ENCODE measurements at places on chromosomes 5 and 9.
A peak's percentile ranks its signal among the peaks of the same experiment; 100 is the strongest.

GRCh38 chr9:35664531-35665470 lies at the start of gene ARHGEF39:
ARHGEF39 (minus strand) TSS chr9:35665195; CDS start chr9:35665169, 26 bp downstream.
- DNase-seq, result peak; percentile 93

- peak; percentile 66 for DNase-seq
Measured at GRCh38 chr9:135480071-135480939, 723 bp downstream of the PPP1R26 start.

GRCh38 chr9:96214635-96215034 lies 87.3 kb downstream of the HSD17B3 start:
- no peak for DNase-seq

DNA sequence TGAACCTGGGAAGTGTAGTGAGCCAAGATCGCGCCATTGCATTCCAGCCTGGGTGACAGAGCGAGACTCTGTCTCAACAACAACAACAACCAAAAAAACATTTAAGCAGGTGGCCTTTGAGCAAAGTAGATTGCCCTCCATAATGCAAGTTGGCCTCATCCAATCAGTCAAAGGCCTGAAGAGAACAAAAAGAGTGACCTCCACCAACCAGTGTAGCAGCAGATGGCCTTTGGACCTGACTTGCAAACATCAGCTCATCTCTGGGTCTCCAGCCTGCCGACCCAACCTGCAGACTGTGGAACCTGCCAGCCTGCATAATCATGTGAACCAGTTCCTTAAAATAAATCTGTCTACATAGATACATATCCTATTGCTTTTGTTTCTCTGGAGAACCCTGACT lies 7.5 kb downstream of the FRRS1L start:
- DNase-seq, result no peak

DNA sequence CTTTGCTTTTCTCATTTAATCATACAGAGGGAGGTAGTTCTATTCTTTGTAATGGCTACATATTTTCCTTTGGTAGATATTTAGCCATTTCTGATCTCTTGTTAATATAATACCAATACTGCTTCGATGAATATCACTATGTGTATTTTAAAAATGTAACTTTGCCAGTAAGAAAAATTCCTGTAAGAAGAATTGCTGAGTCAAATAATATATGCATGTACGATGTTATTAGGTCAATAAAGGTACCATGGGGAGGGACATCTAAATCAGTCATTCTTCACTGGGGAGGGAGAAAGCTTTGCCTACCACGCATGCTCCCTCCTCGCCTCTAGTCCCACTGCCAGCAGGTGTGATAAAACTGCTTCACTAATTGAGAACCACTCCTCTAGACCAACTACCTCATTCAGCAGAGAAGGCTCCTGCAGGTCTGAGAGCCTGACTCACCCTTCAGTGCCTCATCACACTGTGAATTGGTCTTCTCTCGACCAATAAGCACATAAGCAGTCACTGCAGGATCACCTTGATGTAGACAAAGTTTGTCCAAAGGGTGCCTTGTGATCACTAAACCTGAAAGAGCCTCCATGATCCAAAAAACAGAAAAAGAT lies 56.1 kb upstream of the TBCA start:
- no peak for DNase-seq

- DNase-seq, result no peak
Measured at GRCh38 chr9:106577121-106577520, 285.8 kb upstream of the ZNF462 start.

- DNase-seq, result no peak
Measured at GRCh38 chr5:6584101-6584645, 48.7 kb downstream of the NSUN2 start.

DNA sequence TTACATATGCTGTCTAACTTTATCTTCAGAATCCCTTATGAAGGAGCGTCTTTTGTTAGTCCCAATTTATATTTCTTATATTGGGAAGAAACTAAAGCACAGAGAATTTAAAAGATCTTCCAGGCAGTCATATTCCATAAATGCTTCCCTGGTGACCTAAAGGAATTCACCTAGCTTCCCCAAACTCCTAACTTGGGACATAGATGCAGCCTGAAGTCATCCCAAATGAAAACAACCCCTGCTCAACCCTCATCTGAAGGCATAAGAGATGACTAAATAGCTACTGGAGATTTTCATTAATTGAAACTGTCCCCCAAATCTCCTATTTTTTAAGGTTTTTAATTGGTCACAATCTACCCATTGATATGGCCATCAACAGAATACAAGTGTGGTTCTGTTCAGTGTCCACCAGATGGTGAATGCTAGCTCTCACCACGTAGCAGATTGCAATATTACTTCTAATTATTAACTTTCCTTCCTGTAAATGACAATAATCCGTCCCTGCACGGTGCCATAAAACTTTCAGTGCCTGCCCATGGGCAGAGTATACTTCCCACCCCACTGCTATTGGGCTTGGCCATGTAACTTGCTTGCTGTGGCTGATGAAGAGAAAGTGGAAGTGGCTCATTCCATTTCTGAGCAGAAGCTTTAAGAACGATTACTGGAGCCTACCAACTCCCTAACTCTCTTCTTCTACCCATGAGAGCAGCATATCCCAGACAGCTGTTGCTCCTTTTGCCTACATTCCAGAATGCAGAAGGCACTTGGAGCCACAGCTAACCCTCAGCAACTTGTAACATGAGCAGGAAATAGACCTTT lies 18.7 kb downstream of the PRUNE2 start:
- DNase-seq, result no peak

GRCh38 chr5:5221724-5222123 lies 81.6 kb downstream of the ADAMTS16 start:
- no peak for DNase-seq

DNA sequence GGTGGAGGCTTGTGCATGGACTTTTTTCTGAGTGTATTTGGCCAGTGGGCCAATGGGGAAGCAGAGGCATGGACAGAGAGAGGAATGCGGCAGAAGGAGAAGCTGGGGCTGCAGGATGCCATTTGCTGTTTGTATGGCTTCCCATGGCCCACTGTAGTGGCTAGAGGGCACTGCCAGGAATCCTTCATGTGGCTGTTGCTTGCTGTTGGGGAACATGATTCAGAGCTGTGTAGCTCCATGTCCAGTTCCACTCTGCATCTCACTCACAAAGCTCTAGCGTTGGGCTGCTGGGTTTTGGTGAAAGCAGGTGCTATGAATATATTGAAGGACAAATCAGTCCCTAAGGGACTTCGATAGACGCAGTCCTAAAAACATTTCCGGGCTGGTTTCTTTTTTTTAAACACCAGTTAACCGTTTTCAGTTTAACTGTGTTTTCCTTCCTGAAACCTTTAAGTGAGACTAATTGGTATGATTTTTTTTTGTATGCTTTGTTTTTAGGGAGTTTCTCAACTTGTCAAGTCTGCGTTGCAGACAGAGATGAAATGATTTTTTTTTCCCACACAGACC lies 51.3 kb downstream of the SLC22A5 start:
- peak; percentile 62 for DNase-seq

GRCh38 chr9:30522061-30522460 lies 1862.4 kb upstream of the ACO1 start:
- DNase-seq, result no peak

GRCh38 chr5:147685993-147686392 lies 96.5 kb downstream of the JAKMIP2 start:
- no peak for DNase-seq

GRCh38 chr5:135012033-135012588 lies 21.9 kb downstream of the PITX1 start:
- no peak for DNase-seq

DNA sequence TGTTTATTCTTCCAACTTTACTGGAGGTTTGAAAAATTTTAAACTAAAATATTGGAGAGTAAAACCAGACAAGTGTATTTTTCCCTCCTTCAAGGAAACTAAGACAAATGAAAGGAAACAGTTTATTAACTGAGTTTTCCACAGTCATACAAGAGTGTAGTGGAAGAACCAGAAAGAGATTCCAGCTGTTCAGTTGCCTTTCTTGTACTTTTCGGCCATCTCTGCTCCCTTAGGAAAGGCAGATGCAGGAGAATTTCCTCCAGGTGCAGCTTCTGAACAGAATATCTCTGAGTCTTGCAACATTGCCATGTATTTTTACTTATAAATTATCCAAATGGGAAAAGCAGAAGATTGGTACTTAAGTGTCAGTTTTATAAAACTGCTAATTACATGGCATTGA lies 217.1 kb downstream of the MAST4 start:
- no peak for DNase-seq

- no peak for DNase-seq
Measured at GRCh38 chr9:90035471-90035870, 430.7 kb downstream of the GADD45G start.

GRCh38 chr5:66239034-66239433 lies 94.9 kb downstream of the SREK1 start:
- DNase-seq, result no peak

DNA sequence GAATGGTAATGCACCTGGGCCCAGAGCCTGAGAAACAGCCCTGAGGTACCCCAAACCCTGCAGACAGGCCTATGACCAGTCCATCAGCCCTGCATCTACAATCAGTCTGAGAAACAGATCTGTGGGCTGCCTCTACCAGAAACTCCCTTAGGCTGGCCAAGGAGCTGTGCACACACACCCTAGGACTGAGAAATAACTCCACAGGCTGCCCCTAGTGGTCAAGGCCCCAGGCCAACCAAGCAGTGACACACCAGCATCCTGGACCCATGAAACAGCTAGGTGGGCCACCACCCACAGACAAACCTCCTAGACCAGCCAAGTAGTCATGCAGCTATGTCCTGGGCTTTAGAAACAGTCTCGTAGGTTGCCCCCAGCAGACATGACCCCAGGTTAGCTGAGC lies 253.6 kb upstream of the VLDLR start:
- DNase-seq, result no peak

GRCh38 chr5:6019612-6020011 lies 358.7 kb downstream of the MED10 start:
- DNase-seq, result no peak

- DNase-seq, result no peak
Measured at GRCh38 chr9:16526380-16526779, 344.1 kb downstream of the BNC2 start.

DNA sequence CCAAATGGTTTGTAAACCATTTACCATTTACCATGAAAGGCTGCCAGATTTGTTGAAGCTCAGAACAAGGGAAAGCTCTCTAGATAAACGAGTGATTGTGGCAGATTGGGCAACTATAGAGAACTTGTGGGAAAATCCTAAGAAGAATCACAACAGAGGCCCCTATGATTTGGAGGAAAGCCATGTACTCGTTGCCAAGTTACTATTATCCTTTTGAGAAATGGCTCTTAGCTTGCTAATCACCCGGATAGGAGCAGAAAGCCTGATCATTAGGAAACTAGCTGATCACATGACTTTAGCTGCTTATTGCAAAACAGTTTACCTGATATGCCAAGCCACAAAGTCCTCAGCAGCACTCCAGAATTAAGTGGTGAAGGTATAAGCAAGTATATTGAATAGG lies 23.5 kb upstream of the ATG10 start:
- DNase-seq, result no peak

GRCh38 chr9:326667-327066 lies 112.0 kb downstream of the DOCK8 start:
- DNase-seq, result no peak

- no peak for DNase-seq
Measured at GRCh38 chr5:111223101-111223786, 940 bp upstream of the CAMK4 start.

GRCh38 chr5:101675510-101676219 lies 620.4 kb downstream of the SLCO4C1 start:
- DNase-seq, result no peak

DNA sequence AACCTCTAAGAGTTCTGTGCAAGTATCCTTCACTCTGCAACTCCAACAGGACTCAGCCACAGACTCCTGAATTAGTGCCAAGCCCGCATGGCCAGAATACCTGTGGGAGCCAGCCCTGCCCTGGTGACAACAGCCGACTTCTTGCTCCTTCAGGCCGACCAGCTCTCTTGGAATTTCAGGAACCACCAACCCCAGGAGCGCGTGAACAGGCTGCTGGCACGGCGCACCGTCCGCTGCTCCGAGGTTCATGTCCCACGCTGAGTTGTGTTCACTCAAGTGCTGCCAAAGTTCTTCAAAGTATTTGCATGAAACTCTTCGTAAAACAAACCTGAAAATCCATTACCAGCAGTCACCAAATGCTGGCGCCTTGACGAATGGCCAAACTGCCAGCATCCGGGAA lies 232.8 kb downstream of the NR2F1-AS1 start:
- DNase-seq, result no peak

DNA sequence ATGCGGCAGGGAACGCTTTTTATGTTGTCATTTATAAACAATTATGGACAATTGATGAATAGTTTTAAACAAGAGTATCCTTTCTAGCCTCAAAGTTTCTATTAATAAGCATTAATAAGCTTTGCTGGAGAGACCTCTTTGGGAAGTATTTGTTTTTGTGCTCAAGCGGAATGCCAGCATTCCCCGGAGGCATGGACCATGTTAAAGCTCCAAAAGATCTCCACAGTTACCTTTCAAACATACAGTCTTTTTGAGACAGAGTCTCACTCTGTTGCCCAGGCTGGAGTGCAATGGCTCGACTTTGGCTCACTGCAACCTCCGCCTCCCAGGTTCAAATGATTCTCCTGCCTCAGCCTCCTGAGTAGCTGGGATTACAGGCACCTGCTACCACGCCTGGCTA lies 9.6 kb downstream of the MSANTD3 start:
- no peak for DNase-seq
